ENCODE measurements at places on chromosomes 6 and 20.
A peak's percentile ranks its signal among the peaks of the same experiment; 100 is the strongest.

DNA sequence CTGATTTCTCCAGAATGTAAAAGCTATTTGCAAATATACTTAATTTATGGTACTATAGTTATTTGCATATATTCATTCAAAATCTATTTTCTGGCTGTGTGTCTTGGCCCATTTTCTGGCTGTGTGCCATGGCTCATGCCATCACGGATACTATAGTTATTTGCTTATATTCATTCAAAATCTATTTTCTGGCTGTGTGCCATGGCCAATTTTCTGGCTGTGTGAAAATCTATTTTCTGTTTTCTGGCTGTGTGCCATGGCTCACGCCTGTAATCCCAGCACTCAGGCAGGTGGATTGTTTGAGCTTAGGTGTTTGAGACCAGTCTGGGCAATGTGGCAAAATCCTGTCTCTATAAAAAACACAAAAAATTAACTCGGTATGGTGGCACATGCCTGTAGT, 28.9 kb upstream of the RIPK1 start:
- DNase-seq: no peak

GRCh38 chr6:156004796-156005195, 549.2 kb upstream of the NOX3 start:
- DNase-seq: no peak

DNA sequence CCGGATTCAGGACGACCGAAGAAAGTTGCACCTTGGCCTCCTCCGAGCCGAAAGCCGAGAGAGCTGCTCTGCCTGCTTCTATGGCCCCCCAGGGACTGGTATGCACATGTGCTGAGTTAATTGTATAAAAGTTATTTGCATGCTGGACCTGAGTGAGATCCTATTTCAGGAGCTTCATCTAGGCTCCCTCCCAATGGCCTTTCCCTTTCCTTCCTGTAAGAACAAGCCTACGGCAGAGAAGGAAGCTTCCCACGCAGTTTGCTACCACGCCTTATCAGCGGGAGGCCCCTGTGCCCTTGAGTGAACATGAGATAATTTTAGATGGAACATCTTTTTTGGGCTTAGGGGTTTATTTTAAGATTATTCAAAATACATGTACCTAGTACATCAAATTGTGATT, 65.9 kb downstream of the RIN2 start:
- DNase-seq: no peak

DNA sequence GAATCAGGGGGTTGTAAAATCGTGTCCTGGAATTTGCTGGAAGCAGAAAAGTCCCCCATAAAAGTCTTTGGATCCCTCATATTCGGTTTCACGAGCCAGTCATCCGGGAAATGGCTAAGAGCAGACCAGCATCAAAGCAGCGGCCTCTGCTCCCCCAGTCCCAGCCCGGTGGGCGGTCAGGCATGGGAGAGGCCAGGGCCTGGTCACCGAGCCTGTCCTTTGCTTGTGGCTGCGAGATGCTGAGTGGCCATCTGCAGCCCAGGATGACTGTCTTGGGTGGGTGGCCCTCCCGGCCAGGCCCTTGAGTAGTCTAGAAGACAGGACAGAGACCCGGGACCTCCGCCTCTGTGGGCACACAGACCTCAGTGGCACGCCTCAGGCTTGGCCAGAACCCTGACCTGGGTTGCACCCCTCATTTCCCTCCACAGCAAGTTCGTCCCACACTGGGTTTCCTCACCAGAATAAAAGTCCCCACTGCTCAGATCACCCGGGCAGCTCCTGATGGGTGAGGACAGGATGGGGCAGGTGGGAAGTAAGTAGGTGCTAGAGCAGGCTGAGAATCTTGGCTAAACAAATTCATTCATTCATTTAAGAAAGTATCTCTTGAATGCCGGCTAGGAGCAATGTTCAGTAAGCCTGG, 172.1 kb downstream of the BMP7 start:
- DNase-seq: no peak

DNA sequence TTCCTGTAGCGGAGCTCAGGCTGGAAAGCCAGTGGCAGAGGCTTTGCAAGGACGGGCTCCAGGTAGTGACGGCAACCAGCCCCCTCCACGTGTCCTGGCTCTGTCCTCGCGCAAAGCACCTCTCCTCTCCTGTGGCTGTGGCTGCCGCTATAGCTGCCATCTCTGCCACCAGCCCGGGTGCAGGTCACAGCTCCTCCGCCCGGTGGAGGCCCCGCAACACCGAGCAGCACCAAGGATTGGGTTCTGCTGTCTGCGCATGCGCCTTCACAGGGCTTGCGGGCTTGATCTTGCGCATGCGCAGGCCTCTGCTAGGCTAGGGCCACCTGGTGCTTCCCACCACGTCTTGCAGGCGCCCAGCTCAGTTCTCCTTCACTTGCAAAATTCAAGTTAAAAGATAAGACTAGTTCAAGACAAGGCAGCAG, 625.4 kb downstream of the QKI start:
- DNase-seq: peak; percentile 53

GRCh38 chr6:16108921-16109658, 19.8 kb upstream of the MYLIP start:
- DNase-seq: no peak

DNA sequence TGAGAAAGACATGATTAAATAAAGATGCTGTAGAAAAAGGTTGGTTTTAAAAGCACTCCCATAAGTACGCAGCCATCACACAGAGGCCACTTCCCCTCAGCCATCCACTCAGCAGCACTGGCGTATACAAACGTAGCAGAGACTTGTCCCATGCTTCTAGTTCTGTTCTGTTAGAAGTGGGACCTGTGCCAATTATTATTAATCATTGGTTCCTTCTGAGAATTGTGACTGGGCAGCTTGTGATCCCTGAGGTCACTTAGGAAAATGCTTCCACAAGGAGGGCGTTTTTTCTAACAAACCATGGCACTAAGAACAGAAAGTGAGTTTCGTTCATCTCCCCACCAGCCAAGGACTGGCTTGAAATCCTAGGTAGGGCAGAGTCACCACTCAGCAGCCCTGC, 53.9 kb downstream of the FAM120B start:
- DNase-seq: no peak

DNA sequence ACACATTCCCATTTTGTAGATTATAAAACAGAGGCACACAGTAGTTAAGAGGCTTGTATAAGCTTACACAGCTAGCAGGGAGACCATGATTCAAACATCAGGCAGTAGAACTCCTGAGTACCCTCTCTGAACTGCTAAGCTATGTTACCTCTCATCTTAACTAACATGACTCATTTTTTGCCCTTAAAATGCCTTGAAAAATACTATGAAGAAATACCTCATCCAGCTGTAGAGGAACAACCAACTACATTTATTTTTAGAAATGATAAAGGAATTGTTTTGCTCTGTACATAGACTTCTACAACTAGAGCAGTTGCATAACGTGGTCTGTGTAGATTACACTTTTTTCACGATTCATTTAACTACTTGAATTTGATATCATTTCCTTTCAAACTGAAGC, 102.1 kb downstream of the FLRT3 start:
- peak; percentile 37 for DNase-seq

- no peak for DNase-seq
Measured at GRCh38 chr6:25472306-25472705, 179.7 kb upstream of the SCGN start.

DNA sequence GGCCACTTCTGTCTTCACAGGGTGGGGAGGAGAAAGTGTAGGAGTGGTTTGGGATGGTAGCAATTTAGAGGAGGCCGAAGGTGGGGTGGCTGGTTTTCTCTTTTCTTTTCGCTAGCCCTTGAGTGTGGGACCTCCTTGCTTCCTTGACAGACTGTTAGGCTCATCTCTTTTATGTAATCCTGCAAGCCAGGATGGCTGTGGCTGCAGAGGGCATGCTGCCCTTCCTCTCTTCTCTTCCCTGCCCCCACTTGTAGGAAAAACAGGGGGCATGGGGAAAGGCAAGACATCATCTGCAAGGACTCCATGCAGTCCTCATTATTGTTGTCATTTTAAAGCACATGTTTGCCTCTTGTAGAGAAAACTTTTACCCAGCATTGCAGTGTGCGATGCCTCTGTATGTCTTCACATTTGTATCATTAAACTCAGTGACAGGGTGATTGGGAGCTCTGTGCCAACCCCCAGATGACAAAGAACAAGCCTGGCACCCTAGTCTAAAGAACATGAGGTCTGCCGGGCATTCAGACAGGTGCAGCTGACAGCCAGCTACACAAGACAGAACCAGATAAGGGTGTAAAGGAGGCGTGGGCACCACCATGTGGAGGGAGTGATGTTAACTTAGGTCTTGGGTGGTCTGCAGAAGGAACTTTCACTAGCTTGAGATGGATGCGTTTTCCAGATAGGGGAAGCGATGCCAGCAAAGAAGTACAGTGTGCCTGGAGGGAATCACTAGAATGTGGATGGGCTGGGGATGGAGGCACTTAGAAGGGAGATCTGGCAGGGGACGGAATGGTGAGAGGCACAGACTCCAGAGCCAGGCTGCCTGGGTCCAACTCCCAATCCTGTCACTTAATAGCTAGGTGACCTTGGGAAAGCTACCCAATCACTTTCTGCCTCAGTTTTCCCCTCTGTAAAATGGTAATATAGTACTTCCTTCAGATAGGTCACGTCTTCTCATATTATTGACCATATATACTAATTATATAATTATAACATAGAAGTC, 207.6 kb downstream of the TBC1D7 start:
- no peak for DNase-seq

- no peak for DNase-seq
Measured at GRCh38 chr6:114260810-114261209, 82.0 kb downstream of the HS3ST5 start.

GRCh38 chr6:157298216-157298724, 25.0 kb downstream of the TMEM242 start:
- DNase-seq: no peak

DNA sequence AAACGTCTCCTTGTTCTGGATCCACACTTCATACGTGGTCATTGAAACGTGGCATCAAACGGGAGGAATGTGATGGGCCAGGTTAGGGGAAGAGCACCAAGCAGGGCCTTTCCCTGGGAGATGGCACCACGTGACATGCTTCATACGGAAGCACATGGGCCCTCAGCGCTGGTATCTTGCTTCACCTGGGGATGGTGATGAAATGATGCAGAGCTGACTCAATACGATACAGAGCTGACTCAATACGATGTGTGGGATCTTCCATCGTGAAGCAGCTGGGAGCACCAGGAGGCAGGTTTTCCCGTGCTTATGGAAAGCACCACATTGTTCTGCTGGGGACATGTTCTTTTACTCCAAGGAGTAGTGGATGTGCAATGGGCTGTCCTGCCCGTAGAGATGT, 22.5 kb upstream of the TAGAP start:
- no peak for DNase-seq

GRCh38 chr6:110348961-110349690, 9.0 kb downstream of the METTL24 start:
- DNase-seq: no peak

DNA sequence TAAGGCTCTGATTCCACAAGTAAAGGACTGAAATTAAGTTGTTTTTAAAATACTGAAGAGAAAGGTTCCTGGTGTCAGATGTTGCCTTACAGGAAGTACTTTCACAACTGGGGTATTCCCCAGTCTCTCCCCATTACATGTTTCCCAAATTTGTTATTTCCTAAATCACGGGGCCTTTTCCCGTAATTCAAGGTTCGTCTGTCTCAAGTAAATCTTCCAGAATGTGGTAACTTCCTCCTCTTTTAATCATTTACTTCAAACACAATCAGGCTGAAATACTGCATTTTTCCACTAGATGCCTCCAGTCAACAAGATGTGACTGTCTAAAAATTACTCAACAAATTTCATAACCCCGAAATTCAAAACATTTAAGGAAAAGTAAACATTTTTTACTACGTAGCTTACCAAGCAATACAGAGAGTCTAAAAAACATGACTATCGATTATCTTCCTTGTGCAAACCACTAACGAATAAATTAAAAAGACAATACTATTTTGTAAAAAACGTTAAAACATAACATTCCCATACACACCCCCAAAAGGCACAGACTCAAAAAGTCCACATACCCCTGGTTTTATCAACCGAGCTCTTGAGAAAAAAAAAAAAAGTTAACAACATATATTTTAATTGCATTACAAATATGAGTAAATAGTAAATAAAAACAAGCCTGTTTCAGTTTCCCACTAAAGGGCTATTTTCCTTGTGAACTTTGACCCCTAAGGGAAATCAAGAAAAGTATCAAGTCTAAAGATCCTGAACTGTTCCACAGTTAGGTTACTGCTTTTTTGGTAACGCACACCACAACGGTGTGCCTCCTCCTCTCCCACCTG, 1.7 kb downstream of the SOD2 start:
- DNase-seq: peak; percentile 70

- no peak for DNase-seq
Measured at GRCh38 chr20:10288954-10289646, 70.5 kb downstream of the SNAP25 start.

DNA sequence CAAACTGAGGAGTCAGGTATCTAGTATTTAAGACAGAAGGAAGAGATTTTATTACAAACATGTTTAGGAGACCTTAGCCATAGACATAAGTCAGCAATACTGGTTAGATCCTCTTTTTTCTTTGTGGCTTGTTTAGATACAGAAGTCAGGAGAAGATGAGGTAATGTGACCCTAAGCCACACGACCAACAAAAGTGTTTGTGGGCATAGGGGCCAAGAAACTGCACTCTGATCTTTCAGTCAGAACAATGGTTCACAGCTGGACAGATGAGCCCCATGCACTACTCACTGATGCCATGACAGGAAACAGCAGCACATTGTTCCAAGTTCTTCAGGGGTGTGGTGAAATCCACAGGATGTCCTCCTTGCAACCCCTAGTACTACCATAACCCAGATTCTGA, 238.5 kb upstream of the RAB32 start:
- no peak for DNase-seq

DNA sequence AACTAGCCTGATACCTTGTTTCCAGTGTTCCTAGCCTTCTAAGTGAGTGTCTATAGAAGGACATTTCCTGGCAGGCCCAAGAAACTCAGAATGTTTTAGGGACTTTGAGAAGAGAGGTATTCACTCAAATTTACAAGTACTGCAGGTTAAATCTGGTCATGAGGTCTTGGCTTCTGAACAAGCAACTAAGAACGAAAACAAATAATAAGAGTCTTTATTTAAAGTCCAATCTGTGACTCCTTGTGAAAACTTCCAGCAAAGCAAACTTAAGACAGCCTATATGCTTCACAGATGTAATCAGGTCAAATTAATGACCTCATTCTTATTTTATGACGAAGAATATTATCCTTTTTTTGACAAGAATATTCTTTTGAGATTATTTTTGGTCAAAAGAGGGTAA, 79.4 kb upstream of the PRSS16 start:
- no peak for DNase-seq

DNA sequence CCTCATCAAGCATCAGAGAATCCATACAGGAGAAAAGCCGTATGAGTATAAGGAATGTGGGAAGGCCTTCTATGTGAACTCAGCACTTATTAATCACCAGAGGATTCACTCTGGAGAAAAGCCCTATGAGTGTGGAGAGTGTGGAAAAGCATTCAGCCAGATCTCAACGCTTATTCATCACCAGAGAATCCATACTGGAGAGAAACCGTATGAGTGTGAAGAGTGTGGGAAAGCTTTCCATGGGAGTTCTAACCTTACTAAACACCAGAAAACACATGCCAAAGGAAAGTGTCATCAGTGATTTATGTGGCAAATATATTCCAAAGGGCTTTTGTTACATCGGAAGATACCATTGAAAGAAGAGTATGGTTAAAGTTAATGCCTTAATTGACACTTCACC, 25.4 kb downstream of the ZKSCAN8 start:
- DNase-seq: peak; percentile 38

GRCh38 chr6:84457276-84457675, 229.8 kb upstream of the CEP162 start:
- DNase-seq: no peak

GRCh38 chr20:37803438-37804307, 99.3 kb upstream of the VSTM2L start:
- DNase-seq: no peak

All from AG08395 (cell line).